ENCODE measurements at places on chromosomes 16 and 17. TPM values are rescaled to one million over a fixed set of nuclear protein-coding genes. Genes with fewer than 3 reads are reported as not detected.

DNA sequence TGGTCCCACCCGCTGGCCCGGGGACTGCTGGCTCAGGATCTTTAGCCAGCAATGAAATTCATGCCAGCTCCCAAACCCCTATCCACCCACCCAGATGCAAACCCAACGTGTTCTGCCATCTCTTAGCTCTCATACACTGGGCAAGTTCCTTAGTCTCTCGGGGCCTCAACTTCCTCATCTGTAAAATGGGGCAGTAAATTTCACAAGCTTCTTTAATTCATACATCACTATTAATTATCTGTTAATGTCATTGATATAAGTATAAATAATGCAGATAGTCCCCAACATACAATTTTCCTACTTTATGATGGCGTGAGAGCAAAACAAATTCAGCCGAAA, 398.7 kb downstream of the SOX9 start:
- no peak for DNase-seq

GRCh38 chr17:14203388-14203787, 33.3 kb downstream of the CDRT15 start:
- DNase-seq, result no peak

- DNase-seq, result peak; percentile 25
Measured at GRCh38 chr16:9061358-9061813, 30.1 kb upstream of the HAPSTR1 start.

DNA sequence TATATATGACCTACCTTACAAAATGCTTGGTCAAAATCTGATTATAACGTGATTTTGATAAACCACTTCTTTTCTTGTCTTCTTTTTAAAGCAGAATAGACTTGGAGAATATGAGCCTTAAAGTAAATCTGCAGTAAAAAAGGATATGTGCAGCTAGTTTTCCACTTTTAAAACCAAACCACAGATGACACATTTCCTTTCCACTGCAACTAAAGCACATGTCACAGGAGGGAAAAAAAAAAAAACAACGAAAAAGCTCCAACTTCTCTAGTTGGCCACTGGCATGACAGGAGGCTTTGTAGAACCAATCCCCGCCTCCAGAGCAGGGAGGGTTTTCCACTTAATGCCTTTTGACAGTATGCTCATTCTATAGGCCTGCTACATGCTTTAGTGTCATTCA, at the start of gene EVI2A:
EVI2A (minus strand) TSS at position 142 of the 400 bp plus-strand sequence. CDS start 2,609 bp downstream, outside the sequence.
- peak; percentile 81 for DNase-seq

- DNase-seq, result no peak
Measured at GRCh38 chr16:77963185-77964044, 58.9 kb upstream of the CLEC3A start.

- no peak for DNase-seq
Measured at GRCh38 chr16:82152641-82153112, 17.3 kb downstream of the MPHOSPH6 start.

- DNase-seq, result no peak
Measured at GRCh38 chr16:85839681-85840240, 40.3 kb downstream of the COX4I1 start.

DNA sequence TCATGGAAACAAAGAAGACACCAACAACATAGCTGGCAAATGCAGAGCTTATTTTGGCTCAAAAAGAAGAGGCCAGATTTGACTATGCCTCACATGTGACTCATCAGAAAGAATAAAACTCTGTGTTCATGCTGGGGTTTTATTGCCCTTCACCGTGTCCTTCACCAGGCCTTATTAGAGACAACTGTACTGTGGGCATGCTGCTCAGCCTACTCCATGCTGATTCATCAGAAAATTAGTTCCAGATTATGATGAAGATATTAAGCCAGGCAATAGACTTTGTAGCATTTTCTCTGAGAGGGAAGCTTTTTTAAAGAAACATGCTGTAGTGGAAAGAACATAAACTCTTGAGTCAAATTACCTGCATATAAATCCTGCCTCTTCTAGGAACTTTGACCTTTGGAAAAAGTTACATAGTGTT, 89.8 kb downstream of the CYB561 start:
- DNase-seq, result no peak

DNA sequence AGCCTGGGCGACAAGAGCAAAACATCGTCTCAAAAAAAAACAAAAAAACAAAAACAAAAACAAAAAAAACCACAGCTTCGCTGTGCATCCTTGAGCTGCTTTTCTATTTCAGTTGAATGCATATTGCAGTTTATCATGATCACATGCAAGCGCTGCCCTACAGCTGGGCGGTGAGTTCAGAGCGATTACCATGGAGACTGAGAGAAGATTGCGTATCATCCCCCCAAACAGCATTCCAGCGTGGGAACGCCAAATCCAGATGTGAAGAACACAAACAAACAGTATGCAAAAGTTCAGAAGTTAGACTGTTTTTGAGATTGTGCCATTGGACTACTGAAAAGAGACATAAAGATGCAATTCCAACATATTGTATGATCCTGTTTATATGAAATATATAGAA, 15.1 kb upstream of the SLC52A1 start:
- no peak for DNase-seq

- no peak for DNase-seq
Measured at GRCh38 chr17:55366020-55366481, 55.6 kb downstream of the MMD start.

GRCh38 chr16:29815032-29815721, 775 bp upstream of the PAGR1 start:
- no peak for DNase-seq

GRCh38 chr17:14622615-14623101, 321.8 kb downstream of the HS3ST3B1 start:
- no peak for DNase-seq

GRCh38 chr16:23902034-23902747, 66.4 kb downstream of the PRKCB start:
- DNase-seq, result no peak

- no peak for DNase-seq
Measured at GRCh38 chr17:14374268-14374667, 73.4 kb downstream of the HS3ST3B1 start.

DNA sequence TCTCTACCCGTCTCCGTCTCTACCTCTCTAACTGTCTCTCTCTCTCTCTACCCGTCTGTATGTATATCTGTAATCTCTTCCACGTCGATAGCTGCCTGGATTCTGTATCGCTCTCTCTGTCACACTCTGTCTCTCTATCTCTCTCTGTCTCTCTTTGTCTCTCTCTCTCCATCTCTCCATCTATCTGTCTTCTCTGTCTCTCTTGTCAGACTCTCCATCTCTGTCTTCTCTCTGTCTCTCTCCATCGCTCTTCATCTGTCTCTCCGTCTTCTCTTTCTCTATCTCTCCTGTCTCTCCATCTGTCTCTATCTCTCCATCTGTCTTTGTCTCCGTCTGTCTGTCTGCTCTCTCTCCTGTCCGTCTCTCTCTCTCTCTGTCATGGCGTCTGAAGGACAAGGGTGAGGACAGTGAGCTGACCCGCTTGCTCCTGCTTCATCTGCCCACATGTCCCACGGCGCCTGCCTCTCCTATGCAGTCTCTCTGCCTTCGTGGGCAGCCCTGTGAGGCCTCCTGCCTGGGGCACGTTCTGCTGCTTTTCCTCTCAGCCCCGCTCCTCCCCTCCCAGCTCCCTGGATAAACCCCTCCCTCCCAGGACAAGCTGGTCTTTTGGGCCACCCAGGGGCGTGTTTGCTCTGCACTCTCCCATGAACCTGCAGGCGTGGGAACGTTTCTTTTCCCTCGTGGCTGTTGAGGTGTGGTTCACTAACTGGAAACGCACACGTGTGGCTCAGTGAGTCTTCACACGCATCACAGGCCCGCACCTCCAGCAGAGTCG, 18.9 kb downstream of the ACSF3 start:
- no peak for DNase-seq

- DNase-seq, result no peak
Measured at GRCh38 chr16:3961449-3961849, 80.9 kb upstream of the CREBBP start.

The PYDC1 gene
- not detected for total RNA-seq

The FAM171A2 gene
- 1.00 TPM for total RNA-seq

The ZNF48 gene
- total RNA-seq, result 13.3 TPM

The OGFOD1 gene
- 30.9 TPM for total RNA-seq

The FBXO39 gene
- total RNA-seq, result 0.70 TPM
